GM18507 (cell line): ENCODE measurements at places on chromosomes 1 and 21.

DNA sequence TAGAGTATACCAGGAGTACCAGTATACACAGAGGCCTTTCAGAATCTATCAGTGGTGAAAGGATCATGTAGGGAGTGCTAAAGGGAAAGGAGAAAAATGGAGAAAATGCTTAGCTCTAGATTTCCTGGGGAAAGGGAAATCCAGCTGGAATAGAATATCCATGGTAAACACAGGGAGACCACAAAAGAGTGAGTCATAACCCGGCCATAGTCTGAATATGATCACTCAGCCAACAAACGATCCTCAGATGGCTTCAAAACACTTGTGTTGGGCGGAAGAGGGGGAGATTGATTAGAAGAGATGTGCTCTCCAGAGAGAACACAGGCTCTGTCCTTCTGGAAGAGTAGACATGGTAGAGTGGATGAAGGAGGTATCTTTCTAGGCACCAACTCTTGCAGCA is 180.6 kb downstream of the PAPPA2 start:
- no peak for DNase-seq

GRCh38 chr1:20551161-20551560 is 1.2 kb upstream of the FAM43B start:
- DNase-seq, result no peak

GRCh38 chr1:226337276-226337875 is 28.4 kb upstream of the LIN9 start:
- no peak for DNase-seq

GRCh38 chr1:206804156-206804737 is 32.0 kb upstream of the IL10 start:
- DNase-seq, result no peak

DNA sequence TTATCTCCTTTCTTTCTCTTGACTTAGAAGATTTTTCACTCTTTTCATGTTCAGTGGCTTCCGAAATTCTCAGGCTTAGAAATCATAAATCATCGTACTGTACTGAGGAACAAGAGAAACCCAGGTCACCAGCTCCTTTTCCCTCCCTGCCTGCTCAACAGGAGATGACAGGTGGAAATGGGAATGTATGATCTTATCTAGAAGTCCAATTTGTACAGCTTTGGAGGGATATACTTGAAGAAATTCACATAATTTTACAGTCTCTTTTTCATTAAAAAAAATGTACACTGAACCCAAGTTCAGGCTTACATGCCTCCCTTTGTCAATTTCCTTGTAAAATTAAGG is 11.7 kb downstream of the EVA1C start:
- DNase-seq, result no peak

DNA sequence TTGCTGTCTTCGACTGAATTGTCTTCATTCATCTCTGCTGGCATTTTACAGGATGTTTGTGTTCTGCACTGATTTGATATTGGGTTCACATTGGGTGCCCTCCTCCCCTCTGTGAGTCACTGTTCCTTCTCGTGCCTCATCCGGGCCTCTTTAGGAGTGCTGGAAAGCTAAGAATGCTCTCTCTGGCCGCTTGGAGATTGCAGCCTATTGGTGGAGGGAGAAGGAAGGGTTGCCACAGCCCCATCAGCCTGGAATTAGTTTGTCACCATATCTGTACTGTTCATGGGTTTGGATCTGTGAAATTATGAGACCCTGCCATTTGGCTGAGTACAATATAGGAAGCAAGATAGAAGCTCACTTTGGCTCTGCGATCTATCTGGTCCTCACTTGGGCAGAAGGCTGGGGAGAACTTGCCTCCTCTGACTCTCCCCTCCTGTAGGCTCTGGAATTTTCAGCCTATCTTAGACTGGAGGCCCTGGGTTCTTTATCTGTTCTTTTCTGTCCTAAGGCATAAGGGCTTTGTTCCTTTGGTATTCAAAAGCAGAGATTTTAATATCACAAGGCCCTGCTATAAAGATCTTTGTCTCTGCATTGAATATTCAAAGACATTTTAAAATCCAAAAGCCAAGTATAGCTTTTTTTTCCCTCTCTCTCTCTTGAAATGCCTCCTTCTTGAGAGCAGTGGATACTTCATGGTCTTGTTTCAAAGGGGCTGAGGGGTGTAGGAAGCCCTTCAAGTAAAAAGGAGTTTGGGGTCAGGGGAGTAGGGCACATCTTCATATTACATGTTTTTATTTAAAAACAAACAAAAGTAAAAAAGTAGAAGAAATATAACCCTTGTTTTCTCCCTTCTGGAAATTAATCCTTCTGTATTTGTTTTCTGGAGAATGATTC is 347.9 kb downstream of the ZP4 start:
- DNase-seq, result no peak

DNA sequence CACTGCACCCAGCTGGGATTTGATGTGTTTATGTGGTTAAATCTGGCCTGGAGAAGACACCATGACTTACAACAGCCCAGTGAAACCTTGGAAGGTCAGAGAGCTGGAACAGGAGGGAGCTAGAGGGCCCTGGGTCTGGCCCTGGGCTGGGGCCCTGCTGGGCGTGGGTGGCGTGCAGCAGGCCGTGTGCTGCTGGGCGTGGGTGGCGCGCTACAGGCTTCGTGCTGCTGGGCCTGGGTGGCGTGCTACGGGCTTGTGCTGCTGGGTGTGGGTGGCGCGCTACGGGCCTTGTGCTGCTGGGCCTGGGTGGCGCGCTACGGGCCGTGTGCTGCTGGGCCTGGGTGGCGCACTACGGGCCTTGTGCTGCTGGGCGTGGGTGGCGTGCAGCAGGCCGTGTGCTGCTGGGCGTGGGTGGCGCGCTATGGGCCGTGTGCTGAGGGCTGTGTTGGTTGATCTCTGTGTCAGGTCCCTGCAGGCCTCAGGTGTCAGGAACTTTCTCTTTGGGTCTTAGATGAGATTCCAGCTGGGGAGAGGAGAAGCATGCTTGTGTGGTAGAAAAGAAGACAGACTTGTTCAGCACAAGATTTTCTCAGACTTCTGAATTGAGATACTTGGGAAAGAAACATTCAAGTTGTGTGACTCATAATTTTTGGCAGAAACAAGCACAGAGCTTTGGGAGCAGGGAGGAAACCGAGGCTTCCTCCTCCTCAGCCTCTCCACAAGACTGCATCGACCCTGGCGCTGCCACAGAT is 66.0 kb downstream of the COL18A1 start:
- DNase-seq, result no peak
